Hematopoietic multipotent progenitor cell (in vitro differentiated cells): ENCODE measurements at places on chromosomes 16 and 17. TPM values are rescaled to one million over a fixed set of nuclear protein-coding genes. Genes with fewer than 3 reads are reported as not detected.

- no peak for DNase-seq
Measured at GRCh38 chr16:56709443-56710040, 20.4 kb upstream of the NUP93 start.

DNA sequence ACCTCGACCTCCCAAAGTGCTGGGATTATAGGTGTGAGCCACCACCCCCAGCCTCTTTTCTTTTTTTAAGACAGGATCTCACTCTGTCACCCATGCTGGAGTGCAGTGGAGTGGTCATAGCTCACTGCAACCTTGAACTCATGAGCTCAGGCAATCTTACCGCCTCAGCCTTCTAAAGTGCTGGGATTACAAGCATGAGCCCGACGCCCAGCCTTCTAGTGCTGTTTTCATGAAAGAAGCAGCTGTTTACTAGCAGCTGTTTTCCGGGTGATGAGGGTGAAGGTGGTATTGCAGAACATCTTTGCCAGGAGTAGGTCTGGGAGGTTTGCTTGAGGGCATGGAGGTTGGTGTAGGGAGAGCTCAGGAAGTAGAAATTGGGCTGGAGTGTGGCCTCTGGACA, 2.0 kb downstream of the ADCY7 start:
- no peak for DNase-seq

Gene SYNGR3
- total RNA-seq: 4.3 TPM

DNA sequence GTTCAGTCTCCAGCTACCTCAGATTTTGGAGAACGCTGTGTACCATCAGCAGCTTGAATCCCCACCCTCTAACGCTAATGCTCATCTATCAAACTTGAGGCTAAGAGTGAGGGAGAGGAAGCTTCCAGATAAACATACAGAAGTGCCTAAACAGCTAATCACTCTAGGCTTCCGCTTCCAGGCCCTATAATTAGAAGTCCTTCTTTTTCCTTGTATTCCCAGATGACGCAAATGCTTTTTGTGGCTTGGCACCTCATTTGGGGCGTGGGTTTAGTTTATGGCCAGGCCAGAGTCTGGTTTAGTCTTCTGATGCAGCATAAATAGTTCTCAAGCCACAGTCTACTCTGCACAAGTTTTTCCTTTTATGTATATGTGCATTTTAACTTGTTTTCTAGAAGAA, 263.4 kb downstream of the BCAS3 start:
- no peak for DNase-seq

Gene RDM1
- 0.54 TPM for total RNA-seq

Gene WFDC1
- total RNA-seq: 2.4 TPM

DNA sequence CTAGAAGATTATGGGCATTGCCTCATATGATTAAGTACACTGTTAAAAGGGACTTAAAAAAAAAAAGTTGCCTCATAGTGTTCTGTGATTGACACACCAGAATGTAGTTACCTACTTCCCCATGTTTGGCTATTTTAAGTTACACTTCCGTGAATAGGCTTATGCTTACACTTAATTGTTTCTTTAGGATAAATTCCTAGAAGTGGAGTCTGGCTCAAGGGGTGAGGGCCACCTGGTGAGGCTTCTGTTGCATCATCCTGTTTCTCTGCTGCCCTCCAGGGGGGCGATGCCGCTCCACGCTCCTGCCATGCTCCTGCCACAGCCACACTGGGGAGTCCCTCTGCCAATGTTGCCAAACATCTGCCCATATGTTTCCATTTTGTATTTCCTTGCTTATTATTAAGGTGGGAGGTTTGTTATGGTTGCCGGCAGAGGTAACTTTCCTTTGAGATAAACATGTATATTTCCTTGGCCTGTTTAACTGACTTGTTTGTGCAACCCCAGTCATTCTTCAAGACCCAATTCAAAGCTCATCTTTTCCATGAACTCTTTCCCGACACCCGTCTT, 73.1 kb downstream of the KSR1 start:
- no peak for DNase-seq

GRCh38 chr17:73462823-73463222, 151.0 kb upstream of the CDC42EP4 start:
- no peak for DNase-seq

- no peak for DNase-seq
Measured at GRCh38 chr17:6948976-6949375, 46.9 kb upstream of the ALOX12 start.

Gene OSGIN1
- 0.81 TPM for total RNA-seq

GRCh38 chr17:50204431-50204830, 3.0 kb upstream of the COL1A1 start:
- DNase-seq: no peak

GRCh38 chr17:13750816-13751793, 149.4 kb upstream of the HS3ST3A1 start:
- no peak for DNase-seq

Gene CTRB1
- not detected for total RNA-seq

Gene FAHD1
- total RNA-seq: 46.6 TPM

Gene DUS1L
- 98.0 TPM for total RNA-seq

GRCh38 chr16:11258553-11259492, 2.8 kb upstream of the SOCS1 start:
- DNase-seq: peak; percentile 70

DNA sequence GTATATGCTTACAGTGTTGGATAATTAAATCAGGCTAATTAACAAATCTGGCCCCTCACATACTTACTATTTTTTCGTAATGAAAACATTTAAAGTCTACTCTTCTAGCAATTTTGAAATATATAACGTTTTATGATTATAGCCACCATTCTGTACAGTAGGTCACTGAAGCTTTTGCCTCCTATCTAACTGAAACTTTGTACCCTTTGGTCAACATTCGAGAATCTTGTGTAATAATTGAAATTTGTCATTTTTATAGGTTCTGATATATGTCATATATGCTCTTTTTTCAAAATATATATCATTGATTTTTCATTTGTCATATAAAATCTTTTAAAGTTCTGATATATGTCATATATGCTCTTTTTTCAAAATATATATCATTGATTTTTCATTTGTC, 12.7 kb downstream of the PHKB start:
- DNase-seq: no peak

Gene ALOX15
- total RNA-seq: 0.27 TPM
